ENCODE measurements at places on chromosomes 5 and 9.

DNA sequence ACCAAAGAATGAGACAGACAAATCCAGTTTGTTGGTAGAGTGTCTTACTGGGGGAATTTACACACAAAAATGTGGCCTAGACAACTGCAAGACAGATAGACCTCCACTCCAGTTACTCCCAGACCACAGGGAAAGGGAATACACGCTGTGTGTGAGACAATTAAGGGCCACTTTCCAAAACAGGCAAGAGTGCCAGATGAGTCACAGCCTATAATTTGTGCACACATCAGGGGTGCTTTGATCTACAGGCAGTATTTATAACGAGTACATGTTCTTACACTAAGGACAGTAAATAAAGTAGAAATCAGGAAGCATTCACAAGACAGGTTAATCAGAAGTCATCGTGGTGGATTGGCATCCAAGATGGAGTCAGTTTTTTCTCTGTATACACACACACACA is 114.8 kb downstream of the ZNF622 start:
- DNase-seq = no peak

DNA sequence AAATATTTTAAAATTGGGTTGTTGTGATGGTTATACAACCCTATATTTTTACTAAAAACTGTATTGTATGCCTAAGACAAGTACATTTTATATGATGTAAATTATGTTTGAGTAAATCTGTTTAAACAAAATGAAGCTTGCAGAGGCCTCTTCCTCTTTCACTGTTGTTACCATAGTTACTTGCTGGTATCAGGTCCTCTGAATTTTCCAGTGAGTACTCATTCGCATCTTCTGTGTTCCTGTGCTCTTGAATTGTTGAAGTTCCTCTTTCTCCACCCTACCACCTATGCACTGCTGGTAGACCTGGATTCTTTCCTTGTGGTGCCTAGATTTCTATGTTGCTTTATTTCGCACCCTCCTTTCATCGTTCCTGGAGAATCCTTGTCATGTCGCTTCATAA is 938.5 kb upstream of the ACO1 start:
- no peak for DNase-seq

DNA sequence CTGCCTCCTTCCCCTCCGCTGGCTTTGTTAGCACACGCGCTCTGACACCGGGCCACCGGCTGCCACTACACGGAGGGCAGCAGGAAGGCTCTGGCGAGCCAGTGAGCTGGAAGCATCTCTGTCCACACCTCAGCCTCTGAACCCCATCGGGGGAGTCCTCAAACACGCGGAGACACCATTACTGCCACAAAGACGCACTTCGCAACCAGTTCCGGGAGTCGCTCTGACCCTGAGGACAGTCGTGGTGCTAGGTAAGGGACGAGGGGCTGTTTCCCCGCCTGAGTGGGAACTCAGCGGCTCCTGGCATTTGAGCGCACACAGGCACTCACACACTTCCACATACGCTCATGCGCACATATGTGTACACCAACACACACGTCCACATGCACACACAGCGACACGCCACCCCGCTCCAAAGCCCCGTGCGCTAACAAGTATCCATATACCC is 160.0 kb downstream of the C9orf152 start:
- no peak for DNase-seq

- no peak for DNase-seq
These were observed 74.5 kb downstream of the HMCN2 start for GRCh38 chr9:130340011-130340410.

DNA sequence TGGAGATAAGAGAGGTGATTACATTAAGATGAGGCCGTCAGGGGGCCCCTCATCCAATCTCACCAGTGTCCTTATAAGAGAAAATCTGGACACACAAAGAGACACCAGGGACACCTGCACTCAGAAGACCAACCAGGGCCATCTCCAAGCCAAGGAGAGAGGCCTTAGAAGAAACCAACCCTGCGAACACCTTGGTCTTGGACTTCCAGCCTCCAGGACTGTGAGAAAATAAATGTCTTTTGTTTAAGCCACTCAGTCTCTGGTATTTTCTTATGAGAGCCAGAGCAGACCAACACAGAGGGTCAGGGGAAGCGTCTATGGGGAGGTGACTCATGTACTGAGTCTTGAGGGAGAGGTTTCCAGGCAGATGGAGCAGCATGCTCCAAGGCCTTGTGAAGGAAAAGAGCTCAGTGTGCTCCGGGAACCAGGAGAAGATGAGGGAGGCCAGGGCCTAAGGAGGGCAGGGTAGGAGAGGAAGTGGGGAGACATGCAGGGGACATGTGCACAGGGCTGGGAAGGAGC is 5.4 kb downstream of the PHYKPL start:
- peak; percentile 63 for DNase-seq

DNA sequence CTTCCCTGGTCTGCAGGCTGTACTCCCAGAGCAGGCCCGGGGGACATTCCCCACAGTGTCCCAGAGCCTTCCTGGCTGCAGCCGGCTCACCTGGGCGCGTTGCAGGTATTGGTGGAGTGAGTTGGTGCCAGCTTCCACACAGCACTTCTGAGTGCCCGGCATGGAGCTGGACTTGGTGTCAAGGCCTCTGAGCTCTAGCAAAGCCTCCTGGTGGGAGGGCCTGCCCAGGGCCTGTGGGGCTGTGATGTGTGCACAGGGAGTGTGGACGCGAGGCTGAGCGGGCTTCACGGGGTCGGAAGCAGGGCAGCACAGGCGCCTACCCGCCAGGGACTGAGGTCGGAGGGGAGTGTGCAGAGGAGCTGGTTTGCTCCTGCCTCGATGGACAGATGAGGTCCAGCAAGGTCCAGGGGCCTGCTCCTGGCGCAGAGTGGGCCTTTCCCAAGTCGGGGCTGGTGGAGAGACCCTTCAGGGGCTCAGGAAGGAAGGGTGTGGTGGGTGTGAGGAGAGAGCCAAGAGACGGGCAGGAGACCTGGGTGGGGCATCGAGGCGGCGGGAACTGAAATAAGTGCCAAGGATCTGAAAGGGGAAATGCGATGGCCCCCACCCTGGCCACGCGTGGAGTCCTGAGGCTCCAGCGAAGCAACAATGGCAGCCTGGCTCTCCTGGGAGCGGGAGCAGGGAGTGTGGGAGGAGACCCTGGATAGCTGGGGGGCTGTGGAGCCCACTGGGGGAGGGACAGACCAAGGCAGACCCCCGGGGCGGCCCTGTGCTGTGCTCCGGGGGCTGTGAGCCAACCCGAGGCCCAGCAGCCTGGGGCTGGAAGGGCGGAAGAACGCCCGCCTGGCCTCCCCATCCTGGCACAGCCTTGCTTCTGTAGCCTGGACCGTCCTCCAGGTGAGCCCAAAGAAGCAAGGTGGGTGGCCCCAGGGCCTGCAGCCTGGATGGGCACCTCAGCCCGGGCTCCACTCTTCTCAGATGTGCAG is 78.4 kb downstream of the RXRA start:
- DNase-seq = no peak

GRCh38 chr9:113964495-113965170 is 88.5 kb downstream of the ZNF618 start:
- DNase-seq = no peak

DNA sequence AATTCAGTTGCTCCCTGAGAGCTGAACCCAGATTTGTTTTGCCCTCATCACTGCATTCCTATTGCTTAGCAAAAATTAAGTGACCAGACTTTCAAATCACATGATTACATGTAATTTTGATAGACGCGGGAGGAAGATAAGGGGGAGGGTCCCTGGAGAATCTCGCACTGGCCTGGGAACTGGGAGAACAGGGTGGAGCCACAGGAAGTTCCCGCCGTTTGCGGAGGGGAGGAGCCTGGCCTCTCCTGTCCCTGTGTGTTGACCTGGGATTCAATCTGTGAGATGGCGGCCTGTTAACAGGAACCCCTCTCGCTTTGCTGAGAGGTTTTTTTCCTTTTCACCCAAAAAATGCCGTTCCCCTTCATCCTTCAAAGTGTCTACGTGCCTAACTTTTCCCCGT is 142.9 kb upstream of the OR13F1 start:
- DNase-seq = no peak

- no peak for DNase-seq
These were observed 764 bp downstream of the ANKRA2 start for GRCh38 chr5:73564675-73565074.

Measured in IMR-90 (cell line).